GM12891 (cell line): ENCODE measurements at places on chromosomes 5 and 9.

GRCh38 chr9:126584611-126585010 lies 29.1 kb upstream of the LMX1B start:
- no peak for DNase-seq

GRCh38 chr5:149221326-149221725 lies 50.3 kb upstream of the AFAP1L1 start:
- no peak for DNase-seq

DNA sequence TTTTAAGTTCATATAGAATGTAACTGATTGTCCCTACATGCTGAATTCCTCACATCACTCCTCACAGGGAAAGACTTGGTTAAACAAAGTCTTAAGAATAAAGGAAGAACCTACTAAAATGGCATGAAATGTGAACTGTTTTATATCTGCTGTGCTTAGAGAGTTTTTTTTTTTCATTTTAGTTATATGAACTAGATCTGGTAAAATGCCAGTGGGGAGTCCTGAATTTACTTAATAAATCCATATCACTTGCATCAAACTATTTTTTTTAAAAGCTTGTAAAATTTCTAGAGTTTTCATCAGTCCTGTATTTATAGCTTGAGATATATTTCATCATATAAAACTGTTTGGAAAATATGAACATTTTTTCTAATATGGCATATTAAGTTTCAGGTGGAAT lies 1528.6 kb downstream of the EFNA5 start:
- DNase-seq: no peak

DNA sequence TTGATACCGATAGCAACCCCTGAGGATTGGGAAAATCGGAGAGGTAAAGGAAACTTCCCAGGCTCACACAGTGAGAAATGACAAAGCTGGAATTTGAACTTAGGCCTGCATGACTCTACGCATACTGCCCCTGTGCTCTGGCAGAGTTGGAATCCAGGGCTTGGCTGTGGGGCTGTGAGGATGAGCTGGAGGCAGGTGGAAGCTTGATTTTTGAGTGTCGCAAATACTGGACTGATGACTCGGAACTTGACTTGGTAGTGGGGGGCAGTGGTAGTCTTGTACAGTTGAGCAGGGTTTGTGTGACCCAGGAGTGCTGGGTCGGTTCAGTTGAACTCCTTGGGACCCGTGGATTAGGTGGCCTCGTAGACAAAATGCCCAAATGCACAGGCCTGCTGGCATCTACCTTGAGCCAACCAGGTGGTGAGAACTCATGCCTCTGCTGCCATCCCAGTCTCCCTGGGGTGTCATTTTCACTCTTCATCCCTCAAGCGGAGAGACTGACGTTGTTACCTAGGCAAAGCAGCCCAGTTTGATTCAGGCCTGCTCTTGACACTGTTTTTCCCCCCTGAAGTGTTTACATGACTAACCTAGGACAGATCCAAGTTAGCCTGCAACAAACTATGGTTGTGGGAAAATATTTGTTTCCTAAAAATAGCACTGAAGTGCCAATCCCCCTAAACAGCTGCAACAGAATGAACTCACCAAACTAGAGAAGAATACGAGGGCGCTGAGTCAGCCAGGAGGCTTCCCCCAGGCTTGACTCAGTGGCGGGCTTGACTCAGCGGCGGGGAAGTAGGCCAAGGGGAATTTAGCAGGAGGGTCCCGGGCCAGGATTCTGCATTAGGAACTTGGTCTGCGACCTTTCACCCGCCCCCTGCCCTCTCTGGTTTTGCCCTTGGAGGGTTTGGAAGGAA lies 45.7 kb upstream of the ORM1 start:
- DNase-seq: no peak

DNA sequence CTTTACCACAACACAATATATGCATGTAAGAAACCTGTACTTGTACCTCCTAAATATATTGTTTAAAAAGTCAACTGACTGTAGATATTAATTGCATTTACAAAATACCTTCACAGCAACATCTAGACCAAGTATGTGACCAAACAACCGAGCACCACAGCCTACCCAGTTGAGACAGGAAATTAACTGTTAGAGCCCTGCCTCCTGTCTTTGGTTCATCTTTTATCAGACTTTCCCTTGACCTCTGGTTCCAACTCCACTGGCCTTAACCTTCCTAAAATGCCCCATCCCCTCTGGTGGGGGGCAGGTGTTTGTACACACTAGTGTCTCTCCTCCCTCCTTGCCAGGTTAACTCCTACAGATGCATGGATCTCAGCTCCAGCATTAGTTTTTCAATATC lies 155.0 kb upstream of the PANK3 start:
- no peak for DNase-seq

DNA sequence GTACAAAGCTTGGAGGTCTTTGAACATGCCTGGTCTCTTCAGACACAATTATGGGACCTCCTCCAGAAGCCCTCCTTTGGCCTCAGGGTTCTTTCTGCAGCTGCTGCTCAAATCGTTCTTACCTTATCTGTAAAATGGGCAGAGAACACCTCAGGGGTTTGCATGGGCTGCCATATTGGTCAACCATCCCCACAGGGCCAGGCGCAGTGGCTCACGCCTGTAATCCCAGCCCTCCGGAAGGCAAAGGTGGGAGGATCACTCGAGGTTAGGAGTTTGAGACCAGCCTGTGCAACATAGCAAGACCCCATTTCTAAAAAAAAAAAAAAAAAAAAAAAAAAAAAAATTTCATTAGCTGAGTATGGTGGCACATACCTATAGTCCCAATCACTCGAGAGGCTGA lies 29.1 kb upstream of the TCF7 start:
- DNase-seq: no peak

GRCh38 chr5:151562019-151562707 lies 29.0 kb downstream of the FAT2 start:
- no peak for DNase-seq

GRCh38 chr9:106503759-106504158 lies 359.2 kb upstream of the ZNF462 start:
- DNase-seq: no peak

DNA sequence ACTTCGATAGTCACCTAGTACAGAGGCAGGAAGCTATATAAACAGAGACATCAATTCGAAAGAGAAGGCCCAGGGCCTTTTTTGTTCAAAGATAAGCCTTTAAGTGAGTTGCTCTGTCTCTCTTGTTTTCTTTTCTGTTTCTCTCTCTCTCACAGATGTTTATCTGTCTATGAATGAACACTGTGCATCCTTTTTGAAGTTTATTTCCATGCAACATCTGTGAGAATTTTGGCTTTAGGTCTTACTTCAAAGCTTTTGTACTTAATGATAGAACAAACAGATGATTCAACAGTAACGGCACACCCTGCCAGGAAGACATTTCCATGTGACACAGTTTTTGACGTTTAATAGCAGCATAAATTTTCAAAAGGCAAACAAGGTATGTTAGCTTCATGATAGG lies 1413.1 kb upstream of the CDH6 start:
- no peak for DNase-seq

DNA sequence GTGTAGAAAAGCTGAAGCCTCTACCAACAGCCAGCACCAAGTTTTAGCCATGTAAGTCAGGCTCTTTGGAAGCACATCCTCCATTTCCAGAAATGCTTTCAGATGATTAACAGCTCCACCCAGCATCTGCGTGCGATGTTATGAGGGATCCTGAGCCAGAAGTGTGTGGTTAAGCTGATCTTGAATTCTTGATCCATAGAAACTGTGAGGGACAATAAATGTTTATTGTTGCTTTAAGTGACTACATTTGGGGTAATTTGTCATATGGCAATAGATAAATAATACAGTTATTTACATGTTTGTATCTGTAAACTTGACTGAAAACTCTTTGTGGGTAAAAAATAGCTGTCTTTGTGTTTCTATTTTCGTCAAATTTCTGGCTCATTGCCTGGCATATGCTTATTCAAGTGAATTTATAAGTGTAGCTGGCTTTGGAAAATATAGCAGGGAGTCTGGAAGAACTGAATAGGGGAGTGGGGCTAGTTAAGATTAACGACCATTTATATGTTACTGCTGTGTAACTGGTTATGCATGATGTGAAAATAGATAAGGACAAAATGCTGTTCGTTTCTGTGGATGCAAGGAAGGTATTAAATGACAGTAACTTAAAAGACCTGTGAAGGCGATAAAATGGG lies 234.1 kb downstream of the LRRC70 start:
- no peak for DNase-seq

DNA sequence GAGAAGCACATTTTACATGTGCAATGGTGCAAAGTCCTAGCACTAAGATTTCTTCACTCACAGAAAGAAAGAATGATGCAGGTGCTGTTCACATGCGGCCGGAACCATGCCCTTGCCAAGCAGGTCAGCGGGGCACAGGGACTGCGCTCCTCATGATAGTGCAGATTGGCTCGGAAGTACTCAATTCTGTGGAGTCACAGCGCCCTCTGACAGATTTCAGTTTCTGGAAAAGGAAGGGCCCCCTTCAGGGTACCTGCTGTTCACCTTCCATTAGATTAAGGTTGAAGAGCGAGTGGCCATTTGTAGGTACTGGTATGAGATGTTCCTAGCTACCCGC lies 75.7 kb downstream of the TMC1 start:
- no peak for DNase-seq

GRCh38 chr5:106288979-106289378 lies 1381.8 kb downstream of the EFNA5 start:
- DNase-seq: no peak

DNA sequence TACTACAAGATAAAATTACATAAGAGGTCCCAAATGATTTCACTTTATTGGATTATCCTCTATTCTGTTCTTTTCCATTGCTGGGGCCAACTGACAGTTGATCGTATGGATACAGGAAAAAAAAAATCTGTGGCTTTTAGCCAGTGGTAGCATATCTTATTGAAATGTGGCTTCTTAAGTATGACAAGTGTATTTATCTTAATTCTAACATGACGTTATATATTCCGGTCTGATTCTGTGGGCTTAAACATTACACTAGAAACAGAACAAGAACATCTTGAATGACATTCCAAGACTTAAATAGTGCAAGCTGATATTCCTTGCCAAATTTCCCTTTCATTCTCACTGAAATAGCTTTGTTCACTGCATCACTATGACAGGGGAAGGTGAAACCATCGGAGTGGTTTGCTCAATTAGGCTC lies 117.9 kb downstream of the INSYN2B start:
- DNase-seq: no peak

- no peak for DNase-seq
Measured at GRCh38 chr5:68252673-68253623, 37.4 kb downstream of the PIK3R1 start.

DNA sequence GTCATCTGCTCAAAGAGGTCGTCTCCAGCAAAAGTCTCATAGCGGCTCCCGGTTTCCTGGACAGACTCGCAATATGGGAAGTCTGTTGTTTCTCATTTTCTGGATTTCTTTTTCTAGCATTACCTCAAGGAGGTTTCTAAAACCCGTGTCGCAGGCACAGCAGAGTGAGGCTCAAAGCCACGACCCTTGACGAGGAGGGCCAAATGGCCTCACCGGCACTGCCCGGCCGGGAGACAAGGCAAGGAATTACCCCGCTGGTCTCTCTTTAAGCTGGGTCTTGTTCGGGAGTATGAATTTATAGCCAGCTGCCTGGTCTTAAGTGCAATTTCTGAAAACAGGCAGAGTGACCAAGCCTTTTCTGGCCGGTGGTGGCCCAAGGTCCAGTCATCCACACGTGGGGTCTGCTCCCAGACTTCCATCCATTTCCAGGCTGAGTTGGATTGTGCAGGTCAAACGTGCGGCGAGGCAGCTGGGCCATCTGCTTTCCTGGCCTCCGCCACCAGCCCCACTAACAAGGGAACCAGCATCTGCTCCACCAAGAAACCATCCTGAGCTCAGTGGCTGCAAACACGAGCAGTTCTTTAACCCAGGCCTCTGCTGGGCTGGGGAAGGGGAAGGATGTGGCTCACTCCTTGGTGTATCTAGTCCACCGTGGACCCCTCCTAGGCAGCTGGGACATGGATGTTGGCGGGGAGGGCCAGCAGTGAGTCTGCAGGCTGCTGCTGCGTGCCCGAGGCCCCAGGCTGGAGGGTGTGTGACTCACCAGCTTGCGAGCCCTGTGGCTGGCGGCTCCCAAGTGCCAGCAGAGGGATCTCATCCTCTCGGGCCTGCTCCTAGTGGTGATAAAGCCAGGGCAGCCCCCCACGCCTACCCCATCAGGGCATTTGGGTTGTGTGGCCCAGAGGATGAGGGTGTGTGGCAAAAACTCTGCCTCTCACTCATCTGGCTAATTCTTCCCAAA lies 55.6 kb upstream of the COL5A1 start:
- DNase-seq: no peak

DNA sequence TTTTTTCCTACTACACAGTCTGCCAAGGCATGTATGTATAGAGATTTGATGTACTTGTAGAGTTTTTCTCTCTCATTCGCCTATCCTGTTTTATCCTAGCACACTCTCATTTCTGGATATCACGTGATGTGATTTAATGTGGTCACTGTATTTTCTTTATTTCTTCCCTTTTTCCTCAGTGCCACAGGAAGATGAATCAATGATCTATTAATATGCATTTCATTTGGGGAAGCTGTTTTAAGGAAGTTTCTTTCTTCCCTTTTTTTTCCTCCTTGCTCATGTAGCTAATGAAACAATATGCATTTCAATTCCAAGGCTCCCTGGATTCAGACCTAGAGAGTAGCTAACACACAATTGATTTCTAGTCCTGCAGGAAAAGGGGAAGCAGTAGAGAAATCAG lies 506.3 kb upstream of the WWC1 start:
- DNase-seq: no peak

- no peak for DNase-seq
Measured at GRCh38 chr5:139277171-139277570, 16.4 kb upstream of the MATR3 start.

- DNase-seq: no peak
Measured at GRCh38 chr9:33506626-33507370, 17.3 kb upstream of the ANKRD18B start.

GRCh38 chr9:113056191-113057106 lies at the start of gene ZFP37:
Gene ZFP37 (minus strand): TSS chr9:113056724. CDS start chr9:113056688, 36 bp downstream.
- peak; percentile 64 for DNase-seq

- peak; percentile 73 for DNase-seq
Measured at GRCh38 chr9:91775011-91775707, 174.9 kb downstream of the ROR2 start.

GRCh38 chr5:1479581-1480188 lies 34.4 kb upstream of the SLC6A3 start:
- peak; percentile 73 for DNase-seq

- DNase-seq: no peak
Measured at GRCh38 chr5:95949810-95950209, 11.8 kb downstream of the ELL2 start.

- no peak for DNase-seq
Measured at GRCh38 chr5:177308740-177309139, 3.0 kb downstream of the MXD3 start.

DNA sequence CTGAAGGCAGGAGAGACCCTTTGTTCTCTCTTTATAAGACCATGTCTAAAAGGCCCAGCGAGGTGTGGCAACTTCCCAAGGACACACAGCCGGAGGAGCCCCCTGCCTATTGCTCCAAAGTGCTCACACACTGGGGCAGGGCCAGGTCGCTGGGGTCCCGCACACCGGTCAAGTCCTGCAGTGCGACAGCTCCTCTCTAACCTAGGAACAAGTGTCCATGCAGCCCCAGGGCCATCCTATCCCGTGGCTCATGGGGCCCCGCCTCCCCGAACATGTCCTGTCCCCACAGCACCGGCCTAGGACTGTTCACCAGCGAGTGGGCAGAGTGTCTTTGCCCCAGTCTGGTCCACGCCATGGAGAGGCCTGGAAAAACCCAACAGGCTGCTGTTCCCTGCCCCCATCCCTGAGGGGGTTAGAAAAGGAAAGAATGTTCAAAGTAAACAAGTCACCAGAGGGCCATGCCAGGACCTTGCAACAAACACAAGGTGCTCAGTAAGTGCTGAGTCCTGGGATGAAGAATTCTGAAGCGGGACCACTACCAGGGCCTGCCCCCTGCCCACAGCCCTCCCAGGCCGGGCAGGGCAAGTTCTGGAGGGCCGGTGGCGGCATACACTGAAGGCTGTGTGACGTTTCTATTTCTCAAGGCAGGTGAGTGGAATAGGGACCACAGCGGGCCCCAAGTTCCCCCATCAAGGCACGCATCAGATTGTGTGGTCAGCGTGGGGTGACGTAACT lies 938 bp downstream of the NINJ1 start:
- no peak for DNase-seq
